ENCODE measurements at places on chromosomes 5 and 9.

DNA sequence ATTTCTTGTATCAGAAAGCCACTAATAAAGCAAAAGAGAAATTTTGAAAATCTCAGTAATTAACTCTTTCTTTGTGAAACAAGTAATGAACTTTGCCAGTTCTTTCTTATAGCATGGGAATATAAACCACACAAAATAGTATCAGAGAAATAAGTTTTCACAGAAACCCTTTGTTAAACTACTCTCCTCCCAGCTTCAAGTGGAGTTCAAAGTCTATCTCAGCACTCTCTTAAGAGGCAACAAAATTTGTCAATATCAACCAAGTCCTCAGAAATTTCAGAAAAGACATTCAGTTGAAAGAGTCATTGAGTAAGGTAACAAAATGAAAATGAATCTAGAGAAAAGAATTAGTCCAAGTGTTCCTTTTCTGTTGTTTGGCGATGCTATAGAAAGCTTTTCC is 89.3 kb downstream of the NTRK2 start:
- no peak for DNase-seq

GRCh38 chr9:109950710-109951443 is 170.9 kb downstream of the PALM2AKAP2 start:
- no peak for DNase-seq

DNA sequence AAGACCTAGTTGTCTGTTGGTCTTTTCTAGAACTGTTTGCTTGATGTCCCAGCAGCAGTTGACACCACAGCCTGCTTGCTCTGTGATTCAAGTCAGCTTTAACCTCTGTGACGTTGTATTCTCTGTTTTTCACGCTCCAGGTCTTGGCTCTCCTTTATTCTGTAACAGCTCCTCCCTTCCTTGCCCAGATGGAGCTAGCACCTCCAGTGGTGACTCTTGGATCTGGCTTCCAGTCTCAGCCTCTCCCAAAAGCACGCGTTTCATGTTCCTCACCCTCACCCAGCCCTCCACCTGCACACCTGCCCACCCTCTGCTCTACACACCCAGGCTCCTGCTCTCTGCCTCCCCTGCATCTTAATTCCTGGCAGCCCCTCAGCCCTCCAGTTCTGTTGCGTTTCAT is 50.6 kb downstream of the DMRT1 start:
- no peak for DNase-seq

GRCh38 chr5:58232130-58232529 is 227.8 kb downstream of the PLK2 start:
- no peak for DNase-seq

- no peak for DNase-seq
Measured at GRCh38 chr5:55459572-55459971, 75.2 kb downstream of the PLPP1 start.

GRCh38 chr5:54063817-54064216 is 246.6 kb downstream of the ARL15 start:
- DNase-seq = peak; percentile 4

DNA sequence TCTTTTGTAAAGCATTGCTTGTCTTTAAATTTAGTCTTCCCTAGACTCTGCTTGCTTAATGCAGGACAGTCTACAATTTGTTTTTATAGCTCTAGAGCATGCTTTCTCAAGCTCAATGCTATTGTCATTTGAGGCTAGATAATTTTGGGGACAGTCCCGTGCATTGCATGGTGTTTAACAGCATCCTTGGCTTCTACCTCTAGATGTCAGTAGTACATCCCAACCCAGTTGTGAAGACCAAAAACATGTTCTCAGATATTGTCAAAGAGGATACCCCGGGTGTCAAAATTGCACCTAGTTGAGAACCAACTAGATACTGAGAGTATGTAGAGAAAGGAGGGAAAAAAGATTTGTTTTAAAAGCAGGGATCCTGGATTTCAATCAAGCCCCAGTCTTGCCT is 277.5 kb downstream of the CEMIP2 start:
- DNase-seq = no peak

- no peak for DNase-seq
Measured at GRCh38 chr5:72308853-72309191, 11.2 kb downstream of the MRPS27 start.

- DNase-seq = no peak
Measured at GRCh38 chr5:132054031-132054696, 6.3 kb upstream of the IL3 start.

All from epithelial cell of proximal tubule (primary cell).